ENCODE measurements at places on chromosomes 1 and 21.

DNA sequence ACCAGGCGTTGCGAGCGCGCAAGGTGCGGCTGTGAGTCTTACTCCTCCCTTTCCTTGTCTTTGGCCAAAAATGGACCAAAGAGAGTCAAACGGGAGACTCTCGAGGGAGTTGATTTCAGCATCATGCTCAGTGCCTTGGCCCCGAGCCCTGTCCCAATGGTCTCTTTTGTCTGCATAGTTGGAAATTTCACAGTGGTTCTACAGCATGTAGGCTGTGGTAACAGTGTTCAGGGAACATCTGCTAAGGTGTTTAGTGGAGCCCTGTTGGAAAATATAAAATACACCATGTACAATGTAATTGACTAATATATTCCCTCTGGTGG lies 2.7 kb downstream of the CACNA1E start:
- DNase-seq, result no peak

- no peak for DNase-seq
These were observed 52.0 kb upstream of the RPL11 start for GRCh38 chr1:23639460-23640095.

- DNase-seq, result no peak
These were observed 67.6 kb downstream of the FH start for GRCh38 chr1:241451956-241452355.

DNA sequence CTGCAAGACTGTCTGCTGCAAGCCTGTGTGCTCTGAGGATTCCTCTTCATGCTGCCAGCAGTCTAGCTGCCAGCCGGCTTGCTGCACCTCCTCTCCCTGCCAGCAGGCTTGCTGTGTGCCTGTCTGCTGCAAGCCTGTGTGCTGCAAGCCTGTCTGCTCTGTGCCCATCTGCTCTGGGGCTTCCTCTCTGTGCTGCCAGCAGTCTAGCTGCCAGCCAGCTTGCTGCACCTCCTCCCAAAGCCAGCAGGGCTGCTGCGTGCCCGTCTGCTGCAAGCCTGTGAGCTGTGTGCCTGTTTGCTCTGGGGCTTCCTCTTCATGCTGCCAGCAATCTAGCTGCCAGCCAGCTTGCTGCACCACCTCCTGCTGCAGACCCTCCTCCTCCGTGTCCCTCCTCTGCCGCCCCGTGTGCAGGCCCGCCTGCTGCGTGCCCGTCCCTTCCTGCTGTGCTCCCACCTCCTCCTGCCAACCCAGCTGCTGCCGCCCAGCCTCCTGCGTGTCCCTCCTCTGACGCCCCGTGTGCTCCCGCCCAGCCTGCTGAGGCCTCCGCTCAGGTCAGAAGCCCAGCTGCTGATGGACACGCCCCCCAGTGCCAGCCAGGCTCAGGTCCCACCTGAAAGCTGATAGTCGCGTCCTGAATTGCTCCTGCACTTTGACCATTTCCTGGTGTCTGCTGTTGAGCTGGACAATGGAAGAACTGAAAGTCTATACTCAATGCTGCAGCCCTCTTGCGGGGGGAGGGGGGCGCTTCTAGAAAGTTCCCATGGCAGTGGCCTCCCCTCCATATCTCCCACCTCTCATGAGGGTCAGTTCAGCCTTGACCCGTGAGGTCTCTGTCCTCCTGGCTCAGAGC lies 1.2 kb downstream of the KRTAP10-4 start:
- DNase-seq, result no peak

GRCh38 chr21:42601656-42602055 lies 51.8 kb upstream of the PDE9A start:
- DNase-seq, result no peak

- DNase-seq, result peak; percentile 34
These were observed 261.1 kb downstream of the CAMTA1 start for GRCh38 chr1:7046314-7046713.
